ENCODE measurements at places on chromosomes 4 and X. TPM values are rescaled to one million over a fixed set of nuclear protein-coding genes. Genes with fewer than 3 reads are reported as not detected.

DNA sequence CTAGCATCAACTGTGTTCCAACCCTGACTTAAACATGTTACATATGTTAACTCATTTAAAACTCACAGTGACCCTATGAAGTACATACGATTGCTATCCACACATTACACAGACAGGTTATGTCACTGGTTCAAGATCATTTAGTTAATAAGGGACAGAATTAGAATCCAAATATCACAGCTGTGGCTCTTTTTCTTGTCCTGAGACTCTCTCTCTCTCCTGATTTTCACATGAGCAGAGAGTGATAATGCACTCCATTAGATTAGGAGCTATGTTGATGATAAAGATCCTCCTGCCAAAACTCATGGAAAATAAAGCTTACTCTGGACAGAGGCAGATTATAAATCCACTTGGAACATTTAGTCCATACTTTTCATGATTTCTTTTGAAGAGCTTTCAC, 408.3 kb downstream of the PPARGC1A start:
- DNase-seq = no peak

MAGEC3 gene
- not detected for total RNA-seq

PABPC1L2A gene
- not detected for total RNA-seq

DNA sequence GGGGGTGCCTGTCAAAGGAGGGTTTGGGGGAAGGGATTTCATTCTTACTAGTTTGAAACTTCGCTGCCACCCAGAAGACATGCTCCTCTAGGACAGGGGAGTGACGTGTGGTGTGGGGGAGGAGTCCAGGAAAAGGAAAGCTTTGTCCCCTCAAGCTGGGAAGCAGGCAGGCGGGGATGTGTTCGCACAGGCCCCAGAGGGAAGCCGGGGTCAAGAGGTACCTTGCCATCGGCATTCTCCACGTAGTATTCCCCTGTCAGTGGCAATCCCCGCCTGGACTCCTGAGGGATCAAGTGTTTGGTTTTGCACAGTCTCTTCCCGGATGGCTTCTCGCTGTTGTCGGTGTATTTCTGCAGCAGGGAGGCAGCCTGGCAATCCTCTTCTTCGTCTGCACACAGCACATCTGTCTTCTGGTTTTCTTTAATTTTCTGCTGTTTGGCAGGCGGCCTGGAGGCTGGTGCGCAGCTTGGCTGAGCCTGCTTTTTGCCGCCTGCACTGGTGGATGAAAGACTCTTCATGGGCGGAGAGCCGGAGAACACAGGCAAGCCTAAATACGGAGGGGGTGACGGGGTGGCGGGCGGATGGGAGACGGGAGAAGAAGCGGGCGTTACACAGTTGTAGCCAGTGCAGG, 35.1 kb downstream of the BCOR start:
- DNase-seq = no peak

GRCh38 chrX:40855411-40855810, 120.1 kb upstream of the MED14 start:
- DNase-seq = no peak

DNA sequence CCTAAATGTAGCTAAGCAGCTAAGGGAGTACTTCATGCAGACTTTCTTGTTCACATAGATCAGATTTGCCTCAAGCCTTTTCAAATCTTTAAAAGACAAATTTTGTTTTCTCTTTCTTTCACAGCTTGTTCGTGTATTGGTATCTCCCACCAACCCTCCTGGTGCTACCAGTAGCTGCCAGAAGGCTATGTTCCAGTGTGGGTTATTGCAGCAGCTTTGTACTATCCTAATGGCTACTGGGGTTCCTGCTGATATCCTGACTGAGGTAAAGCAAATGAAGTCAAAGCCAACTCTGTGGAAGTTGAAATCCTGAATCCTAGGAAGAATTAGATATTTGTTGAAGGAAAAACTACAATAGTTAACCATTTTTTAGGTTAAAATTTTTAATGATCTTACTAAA, 62.6 kb downstream of the USO1 start:
- no peak for DNase-seq

GRCh38 chrX:14801136-14801535, 71.7 kb downstream of the FANCB start:
- no peak for DNase-seq

HGFAC gene
- 0.09 TPM for total RNA-seq

CCDC158 gene
- total RNA-seq = not detected

GRCh38 chr4:34636623-34637022, 1607.7 kb downstream of the ARAP2 start:
- no peak for DNase-seq

GRCh38 chrX:40007131-40007755, 90.5 kb downstream of the BCOR start:
- no peak for DNase-seq

DNA sequence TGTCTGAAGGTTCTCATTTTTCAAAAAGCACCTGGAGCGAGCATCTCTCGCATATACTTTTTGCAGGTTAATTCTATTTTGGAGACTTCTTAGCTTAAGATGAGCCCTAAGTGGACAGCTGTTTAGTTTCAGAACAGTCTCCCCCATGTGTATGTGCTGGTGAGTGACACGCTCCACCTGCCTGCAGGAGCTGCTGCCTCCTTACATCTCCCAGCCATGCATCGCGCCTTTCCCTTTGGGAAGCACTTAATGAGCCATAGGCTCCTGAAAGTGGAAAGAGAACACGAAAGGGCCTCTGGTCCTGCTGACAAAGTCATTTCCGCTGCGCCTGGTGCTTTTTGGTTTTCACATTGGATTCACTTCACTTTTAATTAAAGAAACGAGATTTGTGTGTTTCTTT, 56.1 kb downstream of the TRIML2 start:
- DNase-seq = no peak

ZNF185 gene
- total RNA-seq = 0.40 TPM

DNA sequence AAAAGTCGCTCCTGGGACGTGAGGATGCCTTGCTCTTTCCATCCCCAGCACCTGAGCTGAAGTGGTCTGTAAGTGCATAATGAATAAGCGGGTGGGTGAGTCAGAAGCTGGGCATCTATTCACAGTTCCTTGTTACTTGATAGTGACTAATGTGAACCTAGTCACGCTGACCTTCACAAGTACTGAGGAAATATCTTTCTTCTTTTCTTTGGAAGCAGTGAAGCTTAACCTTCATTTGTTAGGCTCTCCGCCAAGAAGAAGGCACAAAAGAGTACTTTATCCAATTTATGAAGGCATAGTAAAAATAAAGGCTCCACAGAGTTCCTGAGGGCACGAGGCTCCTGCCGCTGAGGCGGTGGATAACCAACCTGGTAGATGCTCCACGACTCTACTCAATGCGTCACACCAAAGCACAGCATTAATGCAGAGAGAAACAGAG, 475.7 kb upstream of the SLIT2 start:
- DNase-seq = no peak

- DNase-seq = no peak
Measured at GRCh38 chr4:176778063-176778462, 14.7 kb downstream of the VEGFC start.

SYP gene
- 2.1 TPM for total RNA-seq

BANK1 gene
- total RNA-seq = not detected

GLUD2 gene
- 9.6 TPM for total RNA-seq

HTRA3 gene
- not detected for total RNA-seq

PROM1 gene
- total RNA-seq = 0.45 TPM

GRCh38 chr4:168900080-168900479, 110.0 kb downstream of the CBR4 start:
- no peak for DNase-seq

- DNase-seq = no peak
Measured at GRCh38 chr4:150768497-150768896, 186.5 kb downstream of the MAB21L2 start.

DNA sequence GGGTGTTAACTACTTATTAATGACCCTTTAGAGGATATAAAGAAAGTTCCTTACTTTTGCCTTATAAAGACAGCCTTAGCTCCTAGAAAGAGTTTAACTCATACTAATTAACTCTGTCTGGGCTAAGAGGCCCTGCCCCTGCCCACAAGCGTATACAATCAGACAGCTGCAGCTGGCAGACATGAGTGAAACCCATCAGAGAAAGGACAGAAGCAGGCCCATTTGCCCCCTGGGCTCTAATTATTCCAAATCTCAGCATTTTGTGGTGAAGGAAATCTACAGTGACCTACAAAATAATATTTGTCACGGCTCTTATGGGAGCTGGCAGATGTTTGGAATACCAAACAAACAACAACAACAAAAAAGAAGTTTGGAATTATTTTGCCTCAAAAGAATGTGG, 71.8 kb downstream of the CHRDL1 start:
- no peak for DNase-seq

DNA sequence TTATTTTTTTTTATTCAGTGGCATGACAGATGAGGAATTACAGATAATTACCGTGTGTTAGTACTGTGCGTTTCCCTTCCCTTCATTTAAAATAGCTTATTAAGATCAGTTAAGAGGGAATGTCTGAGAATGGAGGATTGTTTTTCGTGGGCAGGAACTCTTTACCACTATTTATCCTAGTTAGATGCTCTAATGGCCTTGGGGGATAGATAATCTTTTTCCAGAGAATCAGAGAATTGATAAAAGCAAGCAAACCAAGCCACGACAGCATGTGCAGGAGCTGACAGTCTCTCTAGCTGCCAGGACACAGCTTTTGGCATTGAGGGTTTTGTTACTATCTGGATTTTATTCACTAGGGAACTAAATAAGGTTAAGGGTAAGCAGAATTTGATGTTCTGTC, 128.7 kb downstream of the DCLK2 start:
- no peak for DNase-seq

DNA sequence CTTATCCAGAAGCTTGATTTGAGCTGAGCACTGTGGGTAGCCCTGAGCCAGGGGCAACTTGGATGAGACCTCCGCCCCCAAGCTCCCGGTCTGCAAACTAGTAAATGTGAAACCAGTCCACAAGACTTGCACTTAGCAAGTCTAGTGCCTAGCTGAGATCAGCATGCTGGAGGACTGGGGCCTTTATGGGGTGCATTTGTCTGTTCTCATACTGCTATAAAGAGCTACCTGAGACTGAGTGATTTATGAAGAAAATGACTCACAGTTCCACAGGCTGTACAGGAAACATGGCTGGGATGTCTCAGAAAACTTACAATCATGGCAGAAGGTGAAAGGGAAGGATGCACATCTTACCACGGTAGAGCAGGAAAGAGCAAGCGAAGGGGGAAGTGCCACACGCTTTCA, 42.1 kb upstream of the HOPX start:
- DNase-seq = no peak

PALLD gene
- 0.89 TPM for total RNA-seq

PAGE5 gene
- 149 TPM for total RNA-seq

GRCh38 chrX:19740744-19741143, 146.7 kb downstream of the SH3KBP1 start:
- DNase-seq = no peak

GRCh38 chr4:163697121-163697520, 202.6 kb downstream of the TMA16 start:
- DNase-seq = no peak

GRCh38 chrX:153387987-153388721, 13.0 kb downstream of the PNMA6E start:
- DNase-seq = no peak

- no peak for DNase-seq
Measured at GRCh38 chr4:131499141-131499873, 1649.8 kb upstream of the PCDH10 start.

- no peak for DNase-seq
Measured at GRCh38 chrX:51889851-51890250, 3.6 kb upstream of the MAGED1 start.

GRCh38 chr4:9143421-9144080, 26.7 kb upstream of the FAM90A26 start:
- DNase-seq = no peak

GRCh38 chr4:75880278-75880677, 22.0 kb downstream of the PPEF2 start:
- no peak for DNase-seq

DNA sequence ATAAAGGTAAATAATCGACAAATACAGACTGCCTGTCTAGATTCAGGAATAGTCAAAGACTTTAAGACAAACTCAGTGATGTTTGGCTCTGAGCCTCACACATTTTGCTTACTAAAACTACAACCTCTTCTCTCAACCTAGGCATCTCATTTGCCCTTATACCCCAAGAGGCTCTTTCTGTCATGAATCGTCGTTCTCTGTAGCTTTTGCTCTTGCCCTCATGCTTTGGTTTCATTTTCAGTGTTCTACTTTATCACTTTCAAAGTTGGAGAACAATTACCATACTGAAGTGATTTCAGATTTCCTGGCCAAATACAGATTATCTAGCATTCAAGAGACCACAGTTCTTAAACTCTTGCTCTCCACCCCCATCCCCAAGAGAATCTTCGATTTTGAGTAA, 114.1 kb upstream of the RAP2C start:
- no peak for DNase-seq

ARSJ gene
- total RNA-seq = not detected

DNA sequence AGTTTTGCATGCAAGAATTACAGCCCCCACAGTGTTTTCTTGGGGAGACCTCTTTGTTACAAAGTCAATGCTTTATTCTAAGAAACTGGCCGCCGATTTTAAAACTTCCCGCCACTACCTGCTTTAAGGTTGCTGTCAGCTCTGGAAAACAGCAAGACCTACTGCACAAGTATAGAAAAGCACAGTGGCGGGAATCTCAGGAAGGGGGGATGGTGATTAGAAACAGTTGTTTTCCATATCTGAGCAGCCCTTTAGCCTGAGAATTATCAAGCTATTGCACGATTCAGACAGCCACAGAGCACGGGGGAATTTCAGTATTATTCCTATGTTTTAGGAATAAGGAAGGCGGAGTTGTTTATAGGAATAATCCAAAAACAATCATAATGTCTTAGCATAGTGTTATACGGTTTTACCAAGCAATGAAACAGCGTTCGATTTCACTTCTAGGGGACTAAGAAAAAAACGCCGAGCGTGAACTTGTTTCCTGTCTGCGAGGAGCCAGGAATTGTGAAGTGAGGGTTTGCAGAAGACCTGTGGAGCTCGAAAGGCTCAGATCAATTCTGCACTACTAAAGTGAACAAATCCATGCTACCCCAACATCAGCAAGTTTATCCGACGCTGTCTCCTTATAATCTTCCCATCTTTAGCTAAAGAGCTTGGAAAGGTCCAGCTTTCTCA, 81.3 kb downstream of the HMGN5 start:
- no peak for DNase-seq

DNA sequence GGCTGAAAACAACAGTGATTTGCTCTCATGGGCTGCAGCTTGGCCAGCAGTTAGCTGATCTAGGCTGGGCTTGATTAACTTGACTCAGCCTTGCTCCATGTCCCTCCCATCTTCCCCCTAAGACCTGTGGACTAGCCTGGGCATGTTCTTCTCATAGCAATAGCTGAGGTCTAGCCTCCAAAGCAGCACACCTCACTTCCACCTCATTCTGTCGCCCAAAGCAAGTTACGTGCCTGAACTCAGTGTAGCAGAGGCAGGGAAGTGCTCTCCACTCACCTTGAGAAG, 62.2 kb downstream of the EVC start:
- DNase-seq = no peak

All from K562 (cell line).